ENCODE measurements at places on chromosomes 7 and 10. TPM values are rescaled to one million over a fixed set of nuclear protein-coding genes. Genes with fewer than 3 reads are reported as not detected.

OPALIN gene
- not detected for total RNA-seq

CPED1 gene
- total RNA-seq: 1.3 TPM

CFAP58 gene
- total RNA-seq: 0.94 TPM

CHCHD3 gene
- total RNA-seq: 84.5 TPM

HMX2 gene
- total RNA-seq: not detected
